Spleen (tissue), 13 donors: ENCODE measurements at places on chromosomes 16 and 17.

DNA sequence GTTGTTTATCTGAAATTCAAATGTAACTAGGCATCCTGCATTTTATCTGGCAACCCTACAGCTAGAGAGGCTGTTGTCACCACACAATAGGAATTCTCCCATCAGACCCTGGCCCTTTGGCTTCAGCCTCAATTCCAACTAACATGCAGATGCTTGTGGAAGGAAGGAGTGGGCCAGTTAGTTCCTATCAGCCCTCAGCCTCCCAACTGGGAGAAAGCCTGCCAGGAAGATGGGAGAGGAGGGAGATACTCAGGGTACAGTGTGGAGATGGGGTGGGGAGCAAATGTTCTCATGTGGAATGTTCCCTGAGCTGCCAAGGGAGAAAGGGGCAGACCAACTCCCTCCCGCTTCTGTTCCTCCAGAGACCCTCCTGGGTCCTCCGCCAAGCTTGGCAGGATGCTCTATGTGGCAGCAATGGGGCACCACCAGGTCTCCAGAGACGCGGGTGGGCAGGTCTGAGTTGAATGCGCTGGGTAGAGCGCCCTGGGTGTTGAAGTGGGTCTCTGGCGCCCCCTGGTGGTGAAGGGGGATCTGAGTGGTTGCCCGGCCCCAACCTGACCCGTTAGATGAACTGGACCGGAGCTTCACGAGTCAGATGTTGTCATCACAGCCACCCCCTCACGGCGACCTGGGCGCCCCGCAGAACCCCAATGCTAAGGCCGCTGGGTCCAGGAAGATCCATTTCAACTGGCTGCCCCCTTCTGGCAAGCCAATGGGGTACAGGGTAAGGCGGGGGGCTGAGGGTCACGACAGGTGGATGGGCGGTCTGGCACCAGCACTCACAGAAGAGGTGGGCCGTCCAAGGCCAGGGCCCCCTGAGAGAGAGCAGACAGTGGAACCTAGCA lies 15.2 kb downstream of the GALK1 start:
- peak; percentile 97 for DNase-seq

- no peak for DNase-seq
Measured at GRCh38 chr17:41326173-41327145, 10.9 kb upstream of the KRTAP17-1 start.

GRCh38 chr17:44247440-44247841 lies 20.5 kb downstream of the SLC4A1 start:
- no peak for DNase-seq

DNA sequence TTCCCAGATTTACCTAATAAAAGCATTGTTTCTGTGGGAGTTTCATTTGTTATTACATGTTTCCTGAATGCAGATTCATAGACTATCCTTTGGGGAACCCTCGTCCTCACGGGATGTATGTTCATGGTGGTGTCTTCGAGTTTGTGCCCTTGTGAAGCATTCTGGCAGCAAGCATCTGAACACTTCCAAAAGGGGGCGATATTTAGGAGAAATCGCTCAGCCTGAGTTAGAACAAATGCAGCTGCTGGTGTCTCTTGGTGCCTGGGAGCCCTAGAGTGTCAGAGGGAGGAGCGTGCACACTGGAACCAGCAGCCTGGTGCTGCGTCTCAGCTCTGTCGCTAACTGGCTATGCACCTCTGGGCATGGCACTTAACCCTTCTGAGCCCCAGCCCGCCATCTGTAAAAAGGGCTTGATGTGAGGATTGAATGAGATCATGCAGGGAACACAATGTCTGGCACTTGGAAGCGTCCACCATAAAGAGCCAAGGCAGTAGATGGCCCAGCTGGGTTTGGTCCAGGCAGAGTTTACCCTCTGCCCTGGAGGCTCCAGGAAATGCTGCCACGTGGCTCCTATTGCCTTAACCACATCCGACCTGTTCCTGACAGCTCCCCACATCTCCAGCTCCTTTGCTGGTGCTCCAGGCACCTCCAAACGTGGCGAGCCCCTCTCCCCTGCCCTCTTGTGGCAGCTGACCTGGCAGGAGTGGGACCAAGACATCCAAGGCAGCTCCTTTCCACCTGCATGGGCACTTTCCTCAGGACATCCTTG lies 25.0 kb upstream of the C16orf78 start:
- DNase-seq = no peak

GRCh38 chr17:44979426-44979995 lies 11.4 kb upstream of the C1QL1 start:
- DNase-seq = no peak

DNA sequence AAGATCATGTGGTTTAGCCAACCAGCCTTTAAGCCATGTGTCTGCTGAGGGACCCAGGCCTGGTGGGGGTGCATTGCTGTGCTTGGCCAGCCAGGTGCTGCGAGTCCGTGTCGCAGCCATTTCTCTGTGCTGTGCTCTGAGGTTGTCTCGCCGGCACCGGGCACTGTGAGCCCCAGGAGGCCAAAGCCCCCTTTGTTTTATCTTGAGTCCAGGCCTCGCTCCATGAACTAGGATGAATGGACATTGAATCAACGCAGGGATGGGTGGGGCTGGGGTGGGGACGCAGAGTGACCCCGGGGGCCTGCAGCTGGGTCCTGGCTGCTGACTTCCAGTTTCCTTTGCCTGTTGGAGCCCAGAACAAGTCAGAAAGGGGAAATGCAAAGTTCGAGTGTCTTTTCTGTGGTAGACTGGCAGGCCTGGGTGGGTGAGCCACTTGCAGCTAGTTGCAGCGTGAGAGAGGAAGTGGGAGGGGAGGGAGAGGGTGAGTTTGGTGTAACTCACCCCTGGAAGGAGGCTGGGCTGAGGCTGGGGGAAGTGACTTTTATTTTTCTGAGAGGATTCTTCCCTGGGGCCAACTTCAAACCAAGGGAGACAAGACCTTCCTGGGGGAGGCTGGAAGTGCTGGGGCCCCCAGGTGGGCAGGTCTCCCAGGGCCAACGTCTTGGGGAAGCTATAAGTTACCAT lies 324.7 kb downstream of the SEC14L1 start:
- peak; percentile 94 for DNase-seq

DNA sequence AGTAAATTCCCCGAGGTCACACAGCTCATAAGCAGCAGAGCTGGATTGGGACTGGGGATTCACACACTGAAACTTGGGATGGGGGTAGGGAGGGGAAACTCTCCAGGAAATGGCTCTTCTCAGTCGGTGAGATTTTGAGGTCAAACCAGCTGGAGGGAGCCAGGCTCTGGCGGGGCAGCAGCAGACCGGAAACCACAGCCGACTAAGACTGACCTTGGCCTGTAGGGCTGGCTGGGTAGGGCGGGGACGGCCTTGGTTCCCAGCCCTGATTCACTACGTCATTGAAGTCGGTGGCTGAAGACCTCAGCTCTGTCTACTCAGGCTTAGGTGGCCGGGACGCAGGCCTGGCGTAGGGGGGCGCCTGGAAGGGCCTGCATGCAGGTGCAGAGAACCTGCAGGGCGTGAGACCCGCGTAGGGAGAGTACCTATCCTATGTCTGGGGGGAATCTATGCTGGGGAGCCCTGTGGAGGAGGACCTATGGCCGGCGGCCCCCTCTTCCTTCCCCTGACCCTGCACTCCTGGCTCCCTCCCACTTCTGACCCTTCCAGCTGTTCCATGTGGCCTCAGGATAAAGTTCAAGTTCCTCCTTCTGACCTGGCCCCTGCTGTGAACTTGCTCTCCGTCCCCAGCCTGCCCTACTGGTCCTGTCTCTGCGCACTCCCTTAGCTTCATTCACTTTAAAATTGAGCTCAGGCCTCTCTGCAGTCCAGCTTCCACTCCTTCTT lies 11.9 kb upstream of the SLC4A1 start:
- DNase-seq = peak; percentile 89

DNA sequence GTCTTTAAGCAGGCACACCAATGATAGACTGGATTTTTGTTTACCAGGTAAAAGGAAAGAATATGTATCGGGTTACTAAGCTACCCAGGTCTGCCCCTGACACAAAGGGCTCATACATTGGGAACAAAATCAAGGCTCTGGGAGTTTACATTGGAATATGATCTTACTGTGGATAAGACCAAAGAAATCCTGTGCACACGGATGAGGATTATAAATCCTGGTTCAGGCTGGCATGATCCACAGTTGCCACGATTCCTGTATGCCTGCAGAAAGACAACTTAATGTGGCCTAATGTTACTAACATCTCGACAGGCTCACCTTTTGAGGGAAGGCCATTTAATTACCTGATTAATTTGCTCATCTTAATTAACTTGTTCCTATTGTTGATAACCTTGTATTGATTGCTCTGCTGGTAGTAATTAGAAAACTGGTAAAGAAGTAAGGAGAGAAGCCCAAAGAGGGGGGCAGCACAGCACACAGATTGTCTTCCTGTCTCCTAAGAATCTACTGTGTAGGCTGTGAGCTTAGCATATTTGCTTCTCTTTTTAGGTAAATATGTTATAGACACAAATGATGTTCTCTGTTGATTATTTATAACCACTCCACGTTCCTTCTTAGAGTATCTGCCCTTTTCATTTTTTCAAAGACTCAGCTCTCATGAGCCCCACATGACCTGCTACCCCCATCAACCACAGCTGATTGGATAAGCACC lies 51.0 kb upstream of the TOX3 start:
- DNase-seq = no peak

DNA sequence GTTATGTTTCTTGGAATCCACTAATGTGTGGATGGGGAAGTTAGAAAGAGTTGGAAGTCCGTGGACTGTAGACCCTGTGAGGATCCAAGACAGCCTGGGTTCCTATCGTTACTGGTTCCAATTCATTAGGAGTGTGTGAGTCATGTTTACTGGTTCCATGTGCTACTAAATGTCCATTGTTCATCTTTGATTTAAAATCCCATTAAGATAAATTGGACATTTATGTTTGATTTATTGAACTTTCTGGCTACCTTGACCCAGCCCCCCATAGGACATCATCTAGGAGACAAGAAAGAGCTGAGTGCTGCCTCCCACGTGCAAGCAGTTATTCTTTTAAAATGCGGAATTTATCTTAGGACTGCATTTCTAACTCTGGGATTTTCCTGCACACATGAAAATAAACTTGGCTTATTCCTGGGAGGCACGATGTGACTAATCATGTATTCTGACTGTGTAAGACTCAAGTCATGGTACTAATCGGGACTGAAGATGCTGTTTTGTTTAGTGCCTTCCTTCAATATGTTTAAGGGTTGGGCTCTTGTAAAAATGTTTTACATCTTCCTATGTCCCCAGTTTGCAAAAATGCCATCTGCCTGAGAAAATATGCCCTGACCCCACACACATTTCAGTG lies 53.4 kb downstream of the RGS9 start:
- DNase-seq = no peak

- DNase-seq = no peak
Measured at GRCh38 chr16:30053376-30054015, 12.1 kb upstream of the ALDOA start.

DNA sequence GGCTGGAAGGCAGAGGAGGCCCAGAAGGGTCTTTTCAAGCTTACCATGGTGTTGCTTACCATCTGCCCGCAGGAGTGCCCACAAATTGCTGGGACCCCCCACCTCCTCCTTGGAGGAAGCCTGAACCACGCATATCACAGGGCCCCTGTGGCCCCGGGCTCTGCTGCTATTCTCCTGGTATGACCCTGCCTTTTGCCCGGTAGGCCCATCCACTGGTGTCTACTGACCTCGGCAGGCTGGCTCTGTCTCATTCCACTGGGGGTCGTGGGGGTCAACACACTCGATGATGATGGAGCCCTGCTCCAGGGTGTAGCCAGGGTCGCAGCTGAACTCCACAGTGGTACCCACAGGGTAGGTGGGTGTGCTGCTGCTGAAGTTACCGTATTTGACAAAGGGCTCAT lies 8.2 kb upstream of the PHF12 start:
- peak; percentile 59 for DNase-seq

DNA sequence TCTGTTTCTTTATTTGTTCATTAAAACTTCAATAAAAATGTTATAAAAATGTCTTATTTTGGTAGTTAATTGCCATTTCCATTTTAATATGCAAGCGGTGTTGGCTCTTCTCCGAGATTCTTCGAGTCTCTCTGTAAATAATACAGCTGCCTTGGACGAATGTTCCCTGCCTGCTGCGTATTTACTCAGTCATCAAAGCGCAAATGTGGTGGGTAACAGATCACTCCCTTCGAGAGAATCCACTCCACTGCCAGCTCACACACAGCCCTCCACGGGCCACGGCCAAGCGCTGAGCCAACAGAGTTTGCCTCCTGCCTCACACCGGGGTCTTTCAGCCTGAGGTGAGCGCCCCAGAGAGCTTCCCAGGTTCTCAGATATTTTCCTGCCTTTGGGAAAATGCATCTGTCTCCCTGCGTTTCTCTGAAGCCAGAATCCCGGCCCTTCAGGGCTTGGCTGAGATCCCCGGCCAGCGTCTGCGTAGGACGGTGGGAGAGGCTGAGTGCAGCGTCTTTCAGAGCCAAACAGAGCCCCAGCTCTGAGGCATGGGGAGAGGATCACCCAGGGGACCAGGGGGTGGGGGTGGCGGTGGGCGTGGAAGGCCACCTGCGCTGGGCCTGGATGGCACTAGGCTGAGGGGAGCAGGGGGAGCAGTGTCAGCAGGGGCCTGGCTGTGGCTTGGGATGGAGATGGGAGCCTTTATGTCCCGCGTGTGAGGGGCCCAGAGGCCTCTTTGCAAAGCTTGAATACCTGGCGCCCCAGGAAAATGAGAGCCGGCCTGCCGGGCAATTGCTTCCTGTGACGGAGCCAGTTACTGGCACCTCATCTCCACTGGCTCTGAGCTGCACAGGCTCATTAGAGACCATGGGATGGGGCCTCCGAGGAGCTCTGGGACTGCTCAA lies 248.7 kb downstream of the RBFOX3 start:
- DNase-seq = no peak

DNA sequence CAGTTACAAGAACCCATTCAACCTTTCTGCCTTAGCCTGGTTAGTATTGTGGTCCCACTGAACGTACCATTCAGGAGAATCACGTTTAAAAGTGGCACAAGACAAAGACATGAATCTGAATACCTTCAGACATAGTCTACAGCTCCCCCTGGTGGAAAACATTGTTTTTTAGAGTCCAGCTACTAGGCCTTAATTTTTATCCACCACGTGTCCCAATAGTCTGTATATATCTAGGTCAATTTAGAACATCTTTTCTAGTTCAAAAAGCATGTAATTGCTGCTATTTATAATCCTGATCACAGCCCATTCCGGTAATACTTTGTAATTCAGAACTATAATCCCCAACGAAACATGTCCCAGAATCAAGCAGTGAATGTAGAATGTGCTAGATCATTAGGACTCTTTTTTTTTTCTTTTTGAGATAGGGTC lies 13.7 kb upstream of the GUCY2D start:
- DNase-seq = no peak

- no peak for DNase-seq
Measured at GRCh38 chr17:43018932-43019331, 3.3 kb downstream of the VAT1 start.

DNA sequence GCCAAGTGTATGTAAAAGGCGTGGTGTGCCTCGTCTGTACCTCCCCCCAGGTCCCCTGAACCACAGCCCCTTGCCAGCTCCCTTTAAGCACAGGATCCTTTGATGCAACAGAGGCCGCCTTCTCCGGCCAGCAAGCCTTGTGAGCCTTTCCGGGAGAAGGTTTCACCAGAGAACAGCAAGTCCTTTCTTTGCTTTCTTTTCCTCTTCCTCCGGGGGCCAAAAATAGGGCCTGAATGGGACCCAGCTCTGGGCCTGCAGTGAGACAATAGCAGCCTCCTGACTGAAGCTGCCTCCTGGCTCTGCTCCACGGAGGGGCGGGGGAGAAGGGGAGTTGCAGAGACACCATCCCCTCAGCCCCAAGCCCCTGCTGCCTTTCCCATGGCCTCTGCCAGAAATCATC lies 9.0 kb downstream of the ADGRG1 start:
- DNase-seq = no peak

GRCh38 chr16:50282010-50282538 lies 15.7 kb downstream of the ADCY7 start:
- peak; percentile 97 for DNase-seq
